ENCODE measurements at places on chromosomes 3 and 15.

DNA sequence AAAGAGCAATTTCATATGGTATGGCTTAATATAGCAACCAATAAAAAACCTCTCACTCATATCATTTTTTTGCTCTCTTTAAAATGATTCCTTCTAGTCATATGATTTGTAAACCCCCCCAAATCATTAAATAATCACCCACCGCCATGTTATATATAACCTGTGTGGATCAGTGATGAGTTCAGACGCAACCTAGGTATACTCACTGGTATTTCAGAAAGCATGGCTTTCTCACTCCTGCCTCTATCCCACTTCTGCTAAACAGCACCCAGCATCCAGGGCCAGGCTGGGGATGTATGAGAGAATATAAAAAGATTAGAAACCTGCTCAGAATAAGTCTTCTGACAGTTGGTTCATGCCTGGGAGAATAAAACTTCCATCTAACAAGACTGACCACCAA, 172.3 kb upstream of the PRICKLE2 start:
- H3K4me1 ChIP-seq, result peaks cover 3% of the 10 kb centered on the region
- H3K27me3 ChIP-seq, result no peaks in the 10 kb centered on the region
- H3K36me3 ChIP-seq, result no peaks in the 10 kb centered on the region
- no peak for DNase-seq
- no peak overlapping the region for H3K4me3 ChIP-seq
- no peak overlapping the region for H3K27ac ChIP-seq

GRCh38 chr3:270688-271087, 74.1 kb downstream of the CHL1 start:
- H3K4me1 ChIP-seq, result peaks cover 42% of the 10 kb centered on the region
- H3K4me3 ChIP-seq, result no peak overlapping the region
- H3K27ac ChIP-seq, result peak overlapping the region; percentile 58
- no peaks in the 10 kb centered on the region for H3K36me3 ChIP-seq
- H3K27me3 ChIP-seq, result no peaks in the 10 kb centered on the region
- DNase-seq, result no peak

DNA sequence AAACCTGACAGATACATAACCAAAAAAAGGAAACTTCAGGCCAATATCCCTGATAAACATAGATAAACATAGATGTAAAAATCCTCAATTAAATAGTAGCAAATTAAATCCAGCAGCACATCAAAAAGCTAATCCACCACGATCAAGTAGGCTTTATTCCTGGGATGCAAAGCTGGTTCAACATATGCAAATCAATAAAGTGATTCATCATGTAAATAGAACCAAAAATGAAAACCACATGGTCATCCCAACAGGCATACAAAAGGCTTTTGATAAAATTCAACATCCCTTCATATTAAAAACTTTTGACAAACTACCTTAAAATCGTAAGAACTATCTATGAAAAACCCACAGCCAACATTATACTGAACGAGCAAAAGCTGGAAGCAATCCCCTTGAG, 882.2 kb downstream of the NTRK3 start:
- H3K27ac ChIP-seq, result no peak overlapping the region
- no peaks in the 10 kb centered on the region for H3K36me3 ChIP-seq
- no peaks in the 10 kb centered on the region for H3K4me1 ChIP-seq
- no peaks in the 10 kb centered on the region for H3K27me3 ChIP-seq
- no peak overlapping the region for H3K4me3 ChIP-seq

GRCh38 chr3:133367956-133368355, 31.9 kb upstream of the BFSP2 start:
- H3K27ac ChIP-seq, result no peak overlapping the region
- no peak for DNase-seq

- no peaks in the 10 kb centered on the region for H3K27me3 ChIP-seq
- H3K4me3 ChIP-seq, result no peak overlapping the region
- peaks cover 7% of the 10 kb centered on the region for H3K4me1 ChIP-seq
- H3K36me3 ChIP-seq, result no peaks in the 10 kb centered on the region
These were observed 75.9 kb downstream of the TMEM108 start for GRCh38 chr3:133113927-133114597.

DNA sequence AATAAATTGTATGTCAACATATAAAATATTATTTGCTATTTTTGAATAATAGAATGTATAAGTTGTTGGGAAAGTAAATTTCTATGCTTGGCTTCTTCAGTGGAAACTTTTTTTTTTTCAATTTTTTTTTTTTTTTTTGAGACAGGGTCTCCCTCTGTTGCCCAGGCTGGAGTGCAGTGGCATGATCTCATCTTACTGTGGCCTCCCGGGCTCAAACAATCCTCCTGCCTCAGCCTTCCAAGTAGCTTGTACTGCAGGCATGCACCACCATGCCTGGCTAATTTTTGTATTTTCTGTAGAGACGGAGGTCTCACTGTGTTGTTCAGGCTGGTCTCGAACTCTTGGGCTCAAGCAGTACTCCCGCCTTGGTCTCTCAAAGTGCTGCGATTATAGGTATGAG, 16.8 kb downstream of the MBNL1 start:
- H3K4me3 ChIP-seq, result no peak overlapping the region
- peak overlapping the region; percentile 80 for H3K27ac ChIP-seq
- H3K36me3 ChIP-seq, result peaks cover 7% of the 10 kb centered on the region
- no peaks in the 10 kb centered on the region for H3K27me3 ChIP-seq

DNA sequence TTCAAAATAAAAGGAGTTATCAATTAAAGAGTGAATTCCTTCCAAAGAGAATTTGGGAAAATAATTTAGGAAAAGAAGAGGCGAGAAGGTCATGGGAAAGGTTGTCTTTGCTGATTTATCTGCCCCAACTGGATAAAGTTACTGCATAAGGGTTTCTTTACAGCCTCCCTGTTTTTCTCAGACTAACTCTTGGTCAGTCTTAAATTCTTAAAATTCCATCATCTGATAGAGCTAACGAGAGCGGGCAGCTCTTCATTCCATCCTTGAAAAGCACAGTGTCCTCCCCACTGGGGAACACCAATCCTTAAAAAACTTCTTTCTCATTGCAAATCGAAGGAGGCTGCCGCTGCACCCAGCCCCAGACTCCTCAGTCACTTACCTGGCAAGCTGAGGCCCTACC, 107.2 kb downstream of the PGPEP1L start:
- peaks cover 2% of the 10 kb centered on the region for H3K4me1 ChIP-seq
- H3K27me3 ChIP-seq, result peaks cover 1% of the 10 kb centered on the region
- no peak overlapping the region for H3K4me3 ChIP-seq
- H3K27ac ChIP-seq, result no peak overlapping the region
- H3K36me3 ChIP-seq, result peaks cover 7% of the 10 kb centered on the region

- no peak overlapping the region for H3K27ac ChIP-seq
- H3K4me1 ChIP-seq, result peaks cover 9% of the 10 kb centered on the region
- peaks cover 8% of the 10 kb centered on the region for H3K36me3 ChIP-seq
- no peak overlapping the region for H3K4me3 ChIP-seq
These were observed 97.2 kb downstream of the TBC1D5 start for GRCh38 chr3:17645074-17645698.

DNA sequence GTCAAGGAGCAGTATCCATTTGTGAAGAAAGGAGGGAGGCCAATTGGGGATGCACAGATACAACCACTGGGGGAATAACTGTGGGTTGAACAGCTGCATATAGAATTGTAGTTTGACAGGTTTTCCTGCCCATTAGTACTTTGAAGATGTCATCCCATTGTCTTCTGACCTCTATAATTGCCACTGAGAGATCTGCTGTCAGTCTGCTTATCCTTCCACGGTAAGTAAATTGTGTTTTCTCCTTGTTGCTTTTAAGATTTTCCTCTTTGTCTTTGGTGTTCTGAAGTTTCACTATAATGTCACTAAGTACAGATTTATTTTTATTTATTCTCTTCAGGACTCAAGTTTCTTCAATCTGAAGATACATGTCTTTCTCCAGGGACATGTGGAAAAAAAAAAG, 56.6 kb downstream of the MOBP start:
- H3K27me3 ChIP-seq, result peaks cover 10% of the 10 kb centered on the region
- H3K27ac ChIP-seq, result no peak overlapping the region
- no peaks in the 10 kb centered on the region for H3K4me1 ChIP-seq
- H3K4me3 ChIP-seq, result no peak overlapping the region
- DNase-seq, result no peak
- H3K36me3 ChIP-seq, result no peaks in the 10 kb centered on the region

GRCh38 chr3:56917361-56918110, 115.8 kb upstream of the ARHGEF3 start:
- H3K27ac ChIP-seq, result peak overlapping the region; percentile 98
- H3K27me3 ChIP-seq, result no peaks in the 10 kb centered on the region
- H3K36me3 ChIP-seq, result peaks cover 6% of the 10 kb centered on the region
- peaks cover 53% of the 10 kb centered on the region for H3K4me1 ChIP-seq

- peaks cover 28% of the 10 kb centered on the region for H3K36me3 ChIP-seq
- DNase-seq, result no peak
- peak overlapping the region; percentile 43 for H3K27ac ChIP-seq
- H3K27me3 ChIP-seq, result no peaks in the 10 kb centered on the region
- H3K4me1 ChIP-seq, result no peaks in the 10 kb centered on the region
- H3K4me3 ChIP-seq, result no peak overlapping the region
These were observed 19.1 kb downstream of the TRNT1 start for GRCh38 chr3:3145831-3146230.

DNA sequence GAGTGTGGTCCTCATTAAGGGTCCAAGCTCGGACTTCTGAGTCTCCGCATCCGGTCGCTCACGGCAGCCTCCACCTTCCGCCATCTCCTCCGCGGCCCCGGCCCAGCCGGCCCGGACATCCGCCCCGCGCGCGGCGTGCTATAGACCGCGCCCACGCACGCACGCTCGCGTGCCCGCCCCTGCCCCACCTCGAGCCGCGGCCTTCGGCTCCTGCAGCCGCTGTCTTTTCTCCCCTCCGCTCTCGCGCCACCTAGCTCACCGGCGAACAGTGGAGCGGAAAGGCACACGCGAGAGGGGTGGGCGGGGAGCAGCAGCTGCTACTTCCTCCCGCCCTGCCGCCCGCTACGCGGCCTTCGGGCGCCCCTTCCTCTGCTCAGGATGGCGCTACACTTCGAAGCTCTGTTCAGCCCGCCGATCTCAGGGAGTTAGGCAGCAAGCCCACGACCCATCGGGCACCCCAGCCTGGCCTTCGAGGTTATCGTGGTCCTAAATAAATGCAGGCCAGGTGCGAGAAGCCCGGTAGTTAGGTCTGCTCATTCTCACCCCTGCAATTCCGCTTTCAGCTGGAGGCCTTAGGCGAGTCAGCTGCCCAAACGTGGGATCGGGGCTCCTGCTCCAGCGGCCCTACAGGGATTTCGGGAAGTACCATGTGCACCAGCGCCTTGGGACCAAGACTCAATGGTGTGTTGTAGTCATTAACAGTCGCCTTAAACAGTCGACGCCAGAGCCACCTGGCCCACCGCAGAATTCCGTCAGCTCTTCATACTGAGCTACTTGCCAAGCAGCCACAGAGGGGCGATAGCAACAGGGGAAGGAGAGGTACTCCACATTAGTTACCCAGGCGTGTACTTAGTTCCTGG, at the start of gene USP4:
Gene USP4 (minus strand): TSS at position 113 of the 860 bp plus-strand sequence. CDS start 29 bp downstream, at position 84.
- DNase-seq, result peak; percentile 79
- peak within 1 kb of the TSS; percentile 98 for H3K27ac ChIP-seq
- peaks cover 7% of the 10 kb centered on the region for H3K36me3 ChIP-seq
- H3K4me1 ChIP-seq, result peaks cover 36% of the 10 kb centered on the region
- no peaks in the 10 kb centered on the region for H3K27me3 ChIP-seq

- H3K4me3 ChIP-seq, result no peak overlapping the region
- H3K27me3 ChIP-seq, result peaks cover 11% of the 10 kb centered on the region
These were observed 142.8 kb downstream of the NTRK3 start for GRCh38 chr15:88113613-88114308.

- no peak overlapping the region for H3K27ac ChIP-seq
- no peaks in the 10 kb centered on the region for H3K36me3 ChIP-seq
- H3K4me1 ChIP-seq, result no peaks in the 10 kb centered on the region
- H3K27me3 ChIP-seq, result peaks cover 3% of the 10 kb centered on the region
- H3K4me3 ChIP-seq, result no peak overlapping the region
- no peak for DNase-seq
These were observed 411.3 kb upstream of the TPM1 start for GRCh38 chr15:62631076-62631724.

DNA sequence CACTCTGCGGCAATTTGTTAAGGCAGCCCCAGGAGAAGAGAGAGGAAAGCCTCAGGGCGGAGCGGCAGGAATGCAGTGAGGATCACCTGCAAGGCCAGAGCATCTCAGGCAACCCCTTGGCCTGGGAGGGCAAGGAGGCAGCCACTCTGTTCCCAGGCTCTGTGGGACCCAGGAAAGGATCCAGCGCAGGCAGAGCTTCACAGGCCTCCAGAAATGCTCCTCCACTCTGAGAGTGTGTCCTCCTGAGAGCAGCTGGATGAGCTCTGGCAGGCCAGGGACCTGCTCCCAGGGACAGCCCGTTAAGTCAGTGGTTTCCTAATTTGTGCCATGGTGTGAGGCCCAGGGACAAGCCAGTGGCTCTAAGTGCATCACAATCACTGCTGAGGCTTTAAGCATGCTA, 35.2 kb downstream of the RAB6B start:
- H3K27ac ChIP-seq, result no peak overlapping the region
- no peak for DNase-seq
- H3K27me3 ChIP-seq, result peaks cover 4% of the 10 kb centered on the region
- H3K4me3 ChIP-seq, result no peak overlapping the region
- no peaks in the 10 kb centered on the region for H3K4me1 ChIP-seq
- no peaks in the 10 kb centered on the region for H3K36me3 ChIP-seq

DNA sequence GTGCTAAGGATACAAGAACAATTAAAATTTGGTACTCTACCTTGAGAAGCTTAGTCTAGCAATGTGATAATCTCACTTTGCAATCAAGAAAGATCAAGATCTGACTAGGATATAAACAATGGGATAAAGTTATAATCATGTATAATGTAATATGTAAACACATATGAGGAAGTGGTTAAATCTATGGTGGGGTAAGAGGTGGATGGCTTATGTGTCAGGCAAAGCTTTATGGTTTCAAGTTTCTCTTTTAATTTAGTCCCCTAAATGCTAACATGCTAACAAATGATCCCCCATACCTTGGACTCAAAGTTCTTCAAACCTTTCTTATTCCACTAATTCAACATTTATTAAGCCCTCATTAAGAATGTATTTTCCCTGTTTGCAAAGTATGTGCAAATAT, 2.5 kb downstream of the RSL24D1 start:
- peaks cover 9% of the 10 kb centered on the region for H3K4me1 ChIP-seq
- H3K36me3 ChIP-seq, result peaks cover 11% of the 10 kb centered on the region
- H3K27me3 ChIP-seq, result no peaks in the 10 kb centered on the region
- H3K4me3 ChIP-seq, result no peak overlapping the region

GRCh38 chr15:80701676-80702311, 6.7 kb downstream of the ABHD17C start:
- H3K27me3 ChIP-seq, result peaks cover 8% of the 10 kb centered on the region
- no peaks in the 10 kb centered on the region for H3K36me3 ChIP-seq
- H3K4me3 ChIP-seq, result no peak overlapping the region
- DNase-seq, result no peak

- peaks cover 6% of the 10 kb centered on the region for H3K4me1 ChIP-seq
- no peaks in the 10 kb centered on the region for H3K27me3 ChIP-seq
- peaks cover 13% of the 10 kb centered on the region for H3K36me3 ChIP-seq
- no peak overlapping the region for H3K4me3 ChIP-seq
These were observed 19.3 kb upstream of the SPG21 start for GRCh38 chr15:65008983-65009382.

GRCh38 chr3:186653080-186653707, 12.6 kb upstream of the HRG start:
- H3K4me3 ChIP-seq, result peak overlapping the region; percentile 58
- H3K36me3 ChIP-seq, result no peaks in the 10 kb centered on the region
- peaks cover 18% of the 10 kb centered on the region for H3K4me1 ChIP-seq
- DNase-seq, result peak; percentile 43
- H3K27ac ChIP-seq, result peak overlapping the region; percentile 82
